Activated gamma-delta T cell treated with anti-CD3 and anti-CD28 coated beads, Interleukin-2, amount 50 U/mL, for 16 hours (primary cell): ENCODE measurements at places on chromosomes 5 and 9.
A peak's percentile ranks its signal among the peaks of the same experiment; 100 is the strongest.

GRCh38 chr9:114799925-114800324 is 5.9 kb downstream of the TNFSF15 start:
- DNase-seq: no peak

- no peak for DNase-seq
Measured at GRCh38 chr5:22970491-22970890, 117.3 kb upstream of the CDH12 start.

DNA sequence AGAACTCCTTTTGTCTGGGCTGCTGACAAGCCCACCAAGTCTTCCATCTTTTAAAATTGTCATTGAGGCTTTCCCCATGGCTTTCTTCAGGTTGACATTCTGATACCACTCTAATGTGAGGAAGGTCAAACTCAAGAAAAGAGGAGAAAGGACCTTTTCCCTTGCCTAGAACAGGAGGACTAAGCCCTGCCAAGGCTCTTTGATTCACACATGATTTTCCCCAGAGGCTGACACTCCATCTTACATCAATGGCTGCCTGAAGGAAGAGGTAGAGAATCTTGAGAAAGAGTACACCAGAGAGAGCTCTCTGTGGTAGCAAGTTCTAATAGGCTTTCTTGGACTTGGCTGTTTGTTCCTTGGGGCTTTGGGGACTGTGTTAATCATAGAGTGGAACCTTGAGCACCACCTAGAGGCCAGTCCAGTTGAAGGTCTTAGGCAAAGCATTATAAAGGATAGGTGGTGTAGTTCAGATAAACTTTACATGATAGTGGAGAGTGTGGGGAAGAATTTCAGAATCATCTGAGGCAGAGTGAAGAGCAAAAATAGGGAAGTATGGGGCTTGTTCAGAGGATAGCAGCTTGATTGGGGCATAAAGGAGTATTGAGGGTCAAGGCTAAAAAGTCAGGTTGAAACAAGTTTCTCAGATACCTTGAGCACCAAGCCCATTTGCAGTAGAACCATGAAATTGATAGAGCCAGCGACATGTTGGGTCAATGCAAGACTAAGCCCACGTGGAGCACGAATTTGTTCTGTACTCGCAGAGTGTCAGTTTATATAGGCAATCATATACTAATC is 36.7 kb downstream of the NDFIP1 start:
- DNase-seq: peak; percentile 40

DNA sequence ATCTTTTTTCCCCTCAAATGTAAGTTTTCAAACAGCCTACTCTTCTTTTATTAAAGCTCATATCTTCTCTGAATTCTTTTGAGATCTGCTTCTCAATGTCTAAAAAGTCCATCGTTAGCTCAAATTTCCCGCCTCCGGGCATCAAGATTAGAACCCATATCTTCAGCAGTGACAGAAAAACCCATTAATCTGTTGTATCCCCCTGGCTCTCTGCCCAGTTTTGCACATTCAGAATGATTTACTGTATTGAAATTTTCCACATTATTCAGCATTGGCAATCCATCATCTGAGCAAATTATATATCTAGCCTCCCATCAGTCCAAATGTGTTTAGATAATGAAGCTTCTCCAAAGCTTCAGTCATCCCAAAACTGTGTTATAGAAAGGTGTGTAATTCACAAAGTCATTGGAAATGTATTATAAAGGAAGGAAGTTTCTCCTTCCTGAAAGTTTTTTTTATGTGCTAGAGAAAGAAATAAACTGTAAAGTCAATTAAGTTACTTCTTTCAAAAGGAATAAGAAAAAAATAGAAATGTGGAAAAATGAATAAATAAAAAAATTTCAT is 849.9 kb downstream of the MAT2B start:
- DNase-seq: no peak

DNA sequence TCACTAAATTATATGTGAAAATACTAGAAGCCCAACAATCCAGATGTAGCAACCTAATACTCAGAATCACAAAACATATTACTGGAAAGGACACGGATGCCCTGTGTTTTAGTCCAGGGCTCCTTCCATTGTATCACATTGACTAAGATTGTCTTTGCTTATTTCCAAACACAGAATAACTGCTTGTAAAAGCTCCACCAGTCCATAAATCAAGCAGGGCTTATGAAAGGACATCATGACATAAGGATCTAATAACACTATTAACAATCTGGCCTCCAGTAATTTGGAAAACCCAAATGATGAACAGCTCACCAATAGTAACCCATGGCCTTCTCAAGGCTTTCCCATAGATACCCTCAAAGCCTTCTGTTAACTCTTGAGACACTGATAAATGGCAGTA is 39.8 kb downstream of the WDR41 start:
- no peak for DNase-seq

GRCh38 chr5:23332650-23333251 is 174.7 kb upstream of the PRDM9 start:
- no peak for DNase-seq

DNA sequence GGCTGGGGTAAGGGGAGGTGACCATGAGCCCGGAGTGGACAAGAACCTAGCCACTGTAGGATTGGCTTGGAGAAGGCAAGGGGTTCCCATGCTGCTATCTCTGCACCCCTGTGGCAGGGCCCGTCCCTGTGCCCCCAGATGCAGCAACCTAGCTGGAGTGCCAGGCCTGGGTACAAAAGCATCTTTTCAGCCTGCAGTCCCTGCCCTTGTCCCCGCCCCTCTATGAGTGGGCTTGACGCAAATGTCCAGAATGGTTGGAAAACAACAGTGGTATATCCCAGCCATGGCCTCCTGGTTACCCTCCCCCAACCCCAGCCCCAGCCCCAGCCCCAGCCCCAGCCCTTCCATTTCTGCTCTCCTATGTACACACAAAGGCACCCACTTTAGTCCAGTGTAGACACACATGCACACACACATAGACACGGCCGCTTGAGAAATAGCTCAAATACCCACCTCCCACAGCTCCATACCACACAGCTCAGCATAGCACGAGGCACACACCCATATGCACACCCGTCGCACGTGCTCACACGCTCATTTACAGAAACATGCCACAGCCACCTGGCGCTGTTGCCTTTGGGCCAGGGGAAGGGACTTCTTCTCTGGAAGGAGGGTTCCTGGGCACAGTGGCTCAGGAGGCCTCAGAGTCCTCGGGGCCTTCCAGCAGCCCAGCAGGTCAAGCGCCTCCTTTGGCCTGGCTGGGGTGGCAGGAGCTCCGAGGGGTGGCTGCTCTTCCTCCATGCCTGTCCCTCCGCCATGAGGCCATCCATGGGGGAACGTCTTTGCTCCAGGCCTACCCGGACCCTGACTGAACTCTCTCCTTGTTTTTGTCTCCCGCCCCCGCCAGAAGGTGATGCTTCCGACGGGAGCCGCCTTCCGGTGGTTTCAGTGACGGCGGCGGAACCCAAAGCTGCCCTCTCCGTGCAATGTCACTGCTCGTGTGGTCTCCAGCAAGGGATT is 34.1 kb downstream of the CXXC5 start:
- no peak for DNase-seq

DNA sequence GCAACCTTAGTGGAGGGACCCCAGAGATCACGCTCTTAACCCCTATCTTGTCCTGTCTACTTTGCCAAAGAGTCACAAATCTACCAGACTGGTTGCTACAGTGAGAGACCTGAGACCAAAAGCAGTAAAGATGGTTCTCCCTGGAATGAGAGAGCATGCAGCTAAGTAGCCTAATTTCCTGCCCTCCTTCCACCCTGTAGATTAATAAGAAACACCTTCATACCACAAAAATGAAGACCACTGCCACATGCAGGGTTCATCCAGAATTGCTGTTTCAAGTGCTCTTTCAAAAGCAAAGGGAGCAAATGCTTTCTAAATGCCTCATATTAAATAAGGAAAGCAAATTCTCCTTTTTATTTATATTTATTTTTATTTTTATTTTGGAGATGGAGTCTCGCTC is 119.1 kb downstream of the UGCG start:
- DNase-seq: no peak

GRCh38 chr5:164959761-164960160 is 1454.3 kb downstream of the MAT2B start:
- DNase-seq: no peak
